Lung (tissue), 17 donors: ENCODE measurements at places on chromosomes 4 and X. TPM values are rescaled to one million over a fixed set of nuclear protein-coding genes. Genes with fewer than 3 reads are reported as not detected.
A peak's percentile ranks its signal among the peaks of the same experiment; 100 is the strongest.

DNA sequence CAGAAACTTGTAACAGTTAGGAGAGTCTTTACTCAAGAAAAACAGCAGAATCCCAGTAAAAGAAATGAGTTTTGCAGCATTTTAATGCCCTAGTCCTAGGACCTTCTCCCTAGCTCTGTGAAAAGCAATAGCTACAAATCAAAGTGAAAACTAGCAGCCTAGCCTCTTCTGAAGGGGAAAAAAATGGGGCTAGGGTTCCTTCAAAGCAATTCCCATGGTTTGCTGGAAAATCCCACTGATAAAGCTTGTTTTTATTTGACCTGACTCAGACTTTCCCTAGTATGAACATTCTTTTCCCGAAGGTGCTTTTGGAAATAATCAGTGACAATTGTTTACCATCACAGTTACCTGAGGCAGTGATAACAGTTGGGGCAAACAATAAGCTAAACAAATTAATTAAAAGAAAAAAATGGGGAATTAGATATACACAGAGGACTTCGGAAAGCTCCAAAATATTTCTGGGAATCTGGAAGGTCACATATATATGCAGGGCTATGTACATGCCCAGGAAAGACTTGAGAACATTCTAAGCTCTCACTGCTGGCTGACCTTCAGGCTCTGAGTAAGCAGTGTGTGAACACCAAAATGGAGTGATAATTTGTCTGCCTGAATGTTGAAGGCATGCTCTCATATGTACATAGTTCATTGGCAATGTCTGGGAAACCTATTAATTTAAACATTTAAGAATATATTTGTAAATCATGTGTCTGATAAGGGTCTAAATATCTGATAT, 285.9 kb downstream of the KCTD8 start:
- no peak for DNase-seq

DNA sequence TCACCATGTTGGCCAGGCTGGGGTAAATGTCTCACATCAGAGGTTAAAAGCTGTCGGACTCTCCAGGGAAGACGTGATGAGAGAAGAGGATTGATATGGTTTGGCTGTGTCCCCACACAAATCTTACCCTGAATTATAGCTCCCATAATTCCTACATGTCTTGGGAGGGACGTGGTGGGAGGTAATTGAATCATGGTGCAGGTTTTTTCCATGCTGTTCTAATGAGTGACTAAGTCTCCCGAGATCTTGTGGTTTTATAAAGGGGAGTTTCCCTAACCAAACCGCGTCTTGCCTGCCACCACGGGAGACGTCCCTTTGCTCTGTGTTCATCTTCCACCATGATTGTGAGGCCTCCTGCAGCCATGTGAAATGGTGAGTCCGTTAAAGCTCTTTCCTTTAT, 64.4 kb downstream of the ASMT start:
- no peak for DNase-seq

GRCh38 chr4:53128706-53129357, 237.0 kb downstream of the SCFD2 start:
- peak; percentile 93 for DNase-seq

The LRP2BP gene
- 0.71 TPM for polyA plus RNA-seq

The VCX3B gene
- polyA plus RNA-seq, result not detected

The PNPLA4 gene
- polyA plus RNA-seq, result 13.2 TPM

The PRDM5 gene
- polyA plus RNA-seq, result 3.0 TPM

The CSN1S1 gene
- not detected for polyA plus RNA-seq
